ENCODE measurements at places on chromosomes 2 and 18. TPM values are rescaled to one million over a fixed set of nuclear protein-coding genes. Genes with fewer than 3 reads are reported as not detected.

The DNAJC5G gene
- not detected for total RNA-seq

The DYSF gene
- 0.56 TPM for total RNA-seq

The DPP4 gene
- total RNA-seq, result not detected

GRCh38 chr2:203534621-203535077 is 452 bp downstream of the RAPH1 start:
- no peak for DNase-seq

DNA sequence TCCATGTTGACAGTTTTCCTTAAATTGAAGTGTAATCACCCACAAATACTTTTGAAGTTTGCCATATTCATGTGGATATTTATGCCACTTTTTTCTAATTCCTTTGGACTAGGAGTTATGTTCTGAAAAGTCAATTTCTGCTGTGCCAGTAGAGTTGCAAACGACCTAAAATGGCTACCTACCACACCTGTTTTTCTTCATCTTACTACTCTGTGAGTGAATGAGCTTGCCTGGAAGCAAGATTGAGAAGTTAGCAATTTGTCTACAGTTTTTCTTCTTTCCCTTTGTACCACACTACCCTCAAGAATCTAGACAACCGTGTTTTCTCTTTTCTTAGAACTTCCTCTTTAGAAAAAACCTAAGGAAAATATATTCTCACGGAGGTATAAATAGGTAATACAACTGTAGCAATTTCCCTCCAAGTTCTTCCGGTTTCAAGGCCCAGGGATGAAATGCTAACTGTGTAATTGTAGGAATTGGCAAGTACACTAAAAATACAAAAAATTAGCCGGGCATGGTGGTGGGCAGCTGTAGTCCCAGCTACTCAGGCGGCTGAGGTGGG is 7.3 kb upstream of the SLC39A10 start:
- no peak for DNase-seq

DNA sequence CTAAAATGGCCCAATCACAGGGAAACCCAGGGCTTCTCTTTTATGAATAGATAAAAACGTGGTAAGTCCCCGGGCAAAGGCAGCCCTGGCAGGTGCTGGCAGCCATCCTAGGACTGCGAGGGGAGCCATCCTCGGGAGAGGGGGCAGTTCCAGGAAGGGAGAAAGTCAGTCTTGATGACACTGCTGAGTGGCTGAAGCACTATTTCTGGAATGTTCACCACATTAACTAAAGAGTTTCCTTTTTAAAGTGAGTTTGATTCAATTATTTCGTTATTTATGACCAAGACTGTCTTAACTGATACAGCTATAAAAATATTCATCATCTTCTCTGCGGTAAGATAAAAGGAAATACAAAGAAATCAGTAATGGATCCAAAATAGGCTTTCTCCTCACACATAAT is 20.4 kb downstream of the TTR start:
- no peak for DNase-seq

DNA sequence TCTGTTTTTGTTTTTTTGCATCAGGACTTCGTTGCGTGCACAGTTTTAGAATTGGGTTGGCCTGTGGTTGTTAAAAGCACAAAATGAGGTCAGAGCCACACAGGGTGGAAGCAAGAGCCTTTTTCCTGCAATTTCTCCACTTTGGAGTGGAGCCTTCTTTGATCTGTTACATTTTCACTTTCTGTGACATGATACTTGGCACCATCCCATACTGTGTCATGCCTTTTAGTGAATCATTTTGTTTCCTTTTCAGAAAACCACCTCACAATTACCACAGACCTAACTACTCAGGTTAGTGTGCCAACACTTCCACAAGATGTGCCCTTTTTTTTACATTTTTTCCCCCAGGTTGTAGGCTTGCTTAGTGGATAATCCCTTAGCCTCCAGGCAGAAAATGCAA is 32.5 kb downstream of the MERTK start:
- DNase-seq, result no peak

All from SK-MEL-5 (cell line).